Stimulated activated CD8-positive, alpha-beta memory T cell treated with anti-CD3 and anti-CD28 coated beads, Interleukin-15, amount 100 ng/mL, for 24 hours (primary cell): ENCODE measurements at places on chromosomes 7 and 10.

GRCh38 chr7:23353172-23353571, 54.0 kb downstream of the MALSU1 start:
- no peak for DNase-seq

- DNase-seq, result no peak
Measured at GRCh38 chr10:97759158-97759887, 12.5 kb downstream of the SFRP5 start.

- no peak for DNase-seq
Measured at GRCh38 chr10:22453948-22454591, 108.8 kb downstream of the SPAG6 start.

DNA sequence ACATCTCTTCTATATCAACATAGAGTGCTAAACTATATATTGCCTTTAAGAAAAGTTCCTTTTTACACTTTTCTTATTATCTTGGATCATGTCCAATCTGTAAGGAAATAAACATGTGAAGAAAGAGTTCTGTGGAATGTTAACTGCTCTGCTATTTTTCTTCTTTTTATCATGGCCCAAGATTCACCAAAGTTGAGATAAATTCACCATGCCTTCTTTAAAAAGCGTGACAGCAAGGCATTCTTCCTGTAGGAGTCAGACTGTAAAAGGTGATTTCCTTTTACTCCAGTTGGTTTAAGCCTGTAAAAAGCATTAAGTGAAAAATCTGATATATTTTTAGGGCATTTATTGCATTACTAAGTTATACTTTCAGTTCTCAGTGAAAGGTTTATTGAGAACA, 165.7 kb upstream of the FZD1 start:
- DNase-seq, result no peak

- DNase-seq, result no peak
Measured at GRCh38 chr7:143882604-143883078, 19.3 kb downstream of the TCAF1 start.

DNA sequence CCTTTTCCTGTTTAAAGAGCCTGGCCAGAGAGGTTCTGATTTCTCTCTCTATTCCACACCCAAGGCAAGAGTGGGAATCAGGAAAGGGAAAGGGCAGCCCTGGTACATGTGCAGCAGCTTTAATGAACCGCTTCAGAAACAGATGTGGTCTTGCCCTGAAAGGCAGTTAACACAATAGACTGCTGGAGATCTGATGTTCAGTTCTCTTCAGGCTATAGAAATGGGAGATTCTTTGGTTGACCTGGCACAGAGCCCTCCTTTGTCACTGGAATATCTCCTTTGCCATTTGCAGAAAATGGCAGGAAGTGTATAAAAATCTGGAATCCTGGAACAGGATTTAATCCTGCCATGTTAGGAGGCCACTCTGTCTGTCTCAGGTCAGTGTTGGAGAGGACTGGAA, 36.3 kb upstream of the EXOC6 start:
- DNase-seq, result no peak

DNA sequence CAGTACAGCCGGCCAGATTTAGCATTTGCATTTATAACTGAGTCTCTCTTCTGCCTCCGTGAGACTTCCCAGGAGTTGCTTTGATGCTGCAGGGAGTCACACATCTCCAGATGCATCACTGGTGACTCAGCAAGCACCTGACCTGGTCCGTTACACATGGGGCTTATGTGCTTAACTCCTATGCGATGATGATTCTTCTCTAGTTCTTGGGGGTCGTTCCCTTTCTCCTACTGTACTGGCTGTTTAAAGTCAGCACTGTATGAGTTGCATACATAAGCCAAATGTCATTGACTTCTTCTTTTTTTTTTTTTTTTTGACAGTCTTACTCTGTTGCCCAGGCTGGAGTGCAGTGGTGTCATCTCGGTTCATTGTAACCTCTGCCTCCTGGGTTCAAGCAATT, 13.0 kb upstream of the AKR1E2 start:
- DNase-seq, result no peak

DNA sequence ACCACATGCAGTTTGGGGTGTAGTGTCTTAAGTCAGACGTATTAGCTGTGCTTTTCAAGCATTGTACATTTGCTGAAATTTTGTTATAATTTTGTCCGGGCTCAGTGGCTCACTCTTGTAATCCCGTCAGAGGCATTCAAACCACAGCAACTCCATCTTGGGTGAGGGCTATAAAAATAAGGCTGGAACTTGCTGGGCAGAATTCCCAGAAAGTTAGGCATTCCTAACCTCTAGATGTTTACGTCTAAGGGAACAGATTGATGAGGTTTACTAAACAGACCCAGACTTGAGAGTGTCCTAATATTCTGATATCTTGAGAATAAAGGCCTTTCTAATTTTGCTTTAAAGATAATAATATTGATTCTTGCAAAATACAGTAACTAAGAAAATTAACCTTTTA, 957.8 kb downstream of the NXPH1 start:
- no peak for DNase-seq

DNA sequence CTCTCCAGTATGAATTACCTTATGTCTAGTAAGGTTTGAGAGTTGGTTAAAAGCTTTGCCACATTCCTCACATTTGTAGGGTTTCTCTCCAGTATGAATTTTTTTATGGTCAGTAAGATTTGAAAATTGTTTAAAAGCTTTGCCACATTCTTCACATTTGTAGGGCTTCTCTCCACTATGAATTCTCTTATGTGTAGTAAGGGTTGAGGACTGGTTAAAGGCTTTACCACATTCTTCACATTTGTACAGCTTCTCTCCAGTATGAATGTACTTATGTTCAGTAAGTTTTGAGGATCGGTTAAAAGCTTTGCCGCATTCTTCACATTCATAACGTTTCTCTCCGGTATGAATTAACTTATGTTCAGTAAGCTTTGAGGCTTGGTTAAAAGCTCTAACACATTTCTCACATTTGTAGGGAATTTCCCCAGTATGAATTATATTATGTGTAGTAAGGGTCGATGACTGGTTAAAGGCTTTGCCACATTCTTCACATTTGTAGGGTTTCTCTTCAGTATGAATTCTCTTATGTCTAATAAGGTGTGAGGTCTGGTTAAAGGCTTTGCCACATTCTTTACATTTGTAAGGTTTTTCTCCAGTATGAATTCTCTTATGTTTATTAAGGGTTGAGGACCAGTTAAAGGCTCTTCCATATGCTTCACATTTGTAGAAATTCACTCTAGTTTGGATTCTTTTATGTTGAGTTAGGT, 12.2 kb downstream of the ZNF117 start:
- DNase-seq, result no peak

- DNase-seq, result no peak
Measured at GRCh38 chr7:93574269-93574645, 267 bp downstream of the CALCR start.

GRCh38 chr10:72663971-72664370, 28.0 kb upstream of the MCU start:
- DNase-seq, result no peak

DNA sequence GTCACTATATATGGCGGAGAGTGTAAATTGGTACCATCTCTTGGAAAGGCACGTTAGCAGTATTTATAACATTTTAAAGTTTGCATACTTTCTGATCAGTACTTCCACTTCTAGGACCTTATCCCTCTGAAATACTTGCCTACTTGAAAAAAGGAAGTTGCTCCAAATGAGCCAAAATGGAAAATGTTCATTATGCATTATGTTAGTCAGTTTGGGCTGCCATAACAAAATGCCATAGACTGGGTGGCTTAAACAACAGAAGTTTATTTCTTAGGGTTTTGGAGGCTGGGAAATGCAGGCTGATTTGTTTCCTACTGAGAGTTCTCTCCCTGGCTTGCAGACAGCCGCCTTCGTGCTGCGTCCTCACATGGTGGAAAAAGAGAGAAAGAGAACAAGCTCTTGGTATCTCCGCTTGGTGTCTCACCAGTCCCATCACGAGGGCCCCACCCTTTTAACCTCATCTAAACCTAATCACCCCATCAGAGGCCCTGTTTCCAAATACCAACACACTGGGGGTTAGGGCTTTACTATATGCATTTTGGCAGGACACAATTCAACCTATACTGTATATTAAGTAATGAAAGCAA, 6.9 kb downstream of the SNX10 start:
- no peak for DNase-seq

GRCh38 chr10:34046506-34047034, 712.1 kb upstream of the NRP1 start:
- DNase-seq, result no peak

- no peak for DNase-seq
Measured at GRCh38 chr7:41695661-41696322, 7.1 kb downstream of the INHBA start.

DNA sequence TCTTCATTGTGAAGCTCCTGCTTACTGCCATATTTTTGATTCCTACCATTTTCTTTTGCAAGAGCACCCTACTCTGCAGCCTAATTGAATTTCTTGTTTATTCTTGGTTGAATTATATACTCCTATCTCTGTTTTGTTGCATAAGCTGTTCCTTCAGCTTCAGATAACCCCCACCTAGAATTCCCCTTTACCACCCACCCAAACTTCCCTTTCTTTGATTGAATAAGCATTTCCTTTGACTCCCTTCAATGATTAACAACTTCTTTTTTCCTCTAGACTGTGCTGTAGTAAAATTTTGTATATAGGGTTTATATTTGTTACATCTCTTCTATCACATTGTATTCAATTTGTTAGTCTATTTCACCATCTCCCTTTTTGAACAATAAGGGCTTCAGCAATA, 168.1 kb downstream of the GPR37 start:
- no peak for DNase-seq

- no peak for DNase-seq
Measured at GRCh38 chr7:2016761-2017480, 215.8 kb downstream of the MAD1L1 start.

- DNase-seq, result no peak
Measured at GRCh38 chr10:30176776-30177533, 117.6 kb upstream of the JCAD start.

GRCh38 chr10:30459283-30459682, 25.3 kb downstream of the MAP3K8 start:
- no peak for DNase-seq

- no peak for DNase-seq
Measured at GRCh38 chr7:151051108-151051507, 2.8 kb downstream of the ASIC3 start.

- no peak for DNase-seq
Measured at GRCh38 chr10:78263521-78263988, 229.9 kb downstream of the RPS24 start.

- no peak for DNase-seq
Measured at GRCh38 chr10:86182150-86182549, 184.4 kb downstream of the GRID1 start.

DNA sequence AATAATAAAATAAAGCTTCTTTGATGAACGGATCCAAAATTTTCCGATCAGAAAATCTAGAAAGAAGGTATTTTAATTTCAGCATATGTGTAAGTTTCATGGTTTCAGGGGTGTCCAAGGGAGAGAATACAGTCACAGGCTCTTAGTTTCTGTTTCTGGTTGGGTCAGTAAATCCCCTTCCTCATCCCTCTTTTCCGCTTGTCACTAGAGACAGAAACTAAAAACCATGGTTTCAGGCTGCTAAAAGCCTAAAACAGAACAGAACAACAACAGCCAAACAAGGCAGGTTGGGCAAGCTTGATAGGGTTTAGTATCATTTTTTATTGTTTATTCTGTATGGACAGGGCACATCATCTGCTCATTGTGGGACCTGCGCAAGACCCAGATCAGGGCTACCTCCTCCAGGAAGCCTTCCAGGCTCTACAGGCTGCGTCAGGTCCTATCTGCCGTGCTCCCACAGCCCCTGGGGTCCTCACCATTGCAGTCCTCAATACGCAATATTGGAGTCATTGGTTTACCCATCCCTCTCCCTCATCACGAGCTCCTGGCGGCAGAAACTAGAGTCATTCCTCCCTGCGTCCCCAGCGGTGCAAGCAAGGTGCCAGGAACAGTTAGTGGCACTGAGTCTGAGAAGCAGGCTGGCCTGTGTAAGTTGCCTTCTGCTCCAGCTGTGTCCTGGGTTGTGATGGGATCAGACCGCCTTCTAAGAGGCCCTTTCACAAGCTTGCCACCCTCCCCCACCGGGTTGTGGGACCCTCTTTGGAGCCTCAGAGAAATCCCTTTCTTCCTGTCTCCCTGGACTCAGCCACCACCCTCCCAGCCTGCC, 70.2 kb upstream of the CUX1 start:
- no peak for DNase-seq

DNA sequence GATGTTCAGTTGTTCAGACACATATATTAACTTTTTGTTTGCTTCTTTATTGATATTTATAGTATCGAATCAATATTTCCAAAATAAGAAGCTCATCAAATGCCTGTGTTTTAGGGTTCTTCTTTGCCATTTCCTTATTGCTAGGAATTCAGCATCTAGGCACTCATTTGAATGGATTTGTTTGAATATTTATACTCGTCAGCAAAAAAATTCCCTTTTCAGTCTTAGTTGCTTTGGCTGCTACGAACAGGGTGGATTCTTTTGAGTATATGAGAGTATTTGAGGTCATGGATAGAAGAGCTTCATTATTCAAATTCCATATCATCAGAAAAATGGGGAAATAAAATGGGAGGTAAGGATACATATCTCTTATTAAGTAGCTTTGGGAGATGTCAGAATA, 706.9 kb downstream of the NRG3 start:
- DNase-seq, result no peak

DNA sequence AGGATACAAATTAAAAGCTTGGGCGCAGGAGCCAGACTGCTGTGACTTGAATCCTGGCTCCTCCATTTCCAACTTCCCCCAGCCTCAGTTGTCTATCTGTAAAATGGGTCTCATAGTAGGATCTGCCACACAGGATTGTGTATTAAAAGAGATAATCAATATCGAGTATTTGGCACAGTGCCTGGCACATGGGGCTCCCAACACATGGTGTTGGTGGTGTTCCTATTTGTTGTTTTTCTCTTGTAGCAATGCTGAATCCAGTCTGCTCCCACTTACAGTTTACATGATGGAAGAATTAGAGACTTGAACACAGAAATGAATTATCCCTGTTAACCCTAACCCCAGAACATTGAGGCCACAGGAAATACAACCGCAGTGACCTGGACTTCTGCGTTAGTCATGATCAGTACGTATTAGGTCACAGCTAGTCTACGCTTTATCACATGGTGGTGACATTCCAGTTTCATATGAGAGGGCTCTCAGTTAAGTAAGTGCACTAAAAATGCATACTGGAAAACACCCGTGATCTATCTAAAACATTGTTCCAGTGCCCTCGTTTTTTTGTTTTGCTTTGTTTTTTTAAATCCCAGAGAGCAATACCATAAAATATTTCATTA, 169.5 kb upstream of the KLF14 start:
- no peak for DNase-seq

DNA sequence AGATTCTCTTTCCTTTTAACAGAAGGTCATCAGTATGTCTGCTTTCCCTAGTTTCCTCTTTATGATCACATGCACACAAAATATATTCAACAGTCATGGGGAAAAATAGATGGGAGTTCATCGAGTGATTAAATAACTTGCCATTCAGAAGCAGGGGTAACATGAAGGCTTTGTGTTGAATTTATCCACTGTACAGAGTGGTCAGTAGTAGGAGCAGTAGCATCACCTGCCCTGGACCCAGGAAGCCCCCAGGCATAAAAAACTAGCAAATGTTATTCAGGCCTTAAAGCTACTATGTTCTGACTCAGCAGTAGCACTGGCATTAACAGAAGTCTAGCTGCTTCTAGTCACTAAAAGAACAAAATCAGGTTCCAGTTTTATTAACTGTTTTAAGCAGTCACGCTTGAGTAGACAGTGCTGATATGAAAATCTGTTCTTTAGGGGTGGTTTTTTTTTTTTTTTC, 31.4 kb upstream of the FAM133B start:
- DNase-seq, result no peak
